Esophagus squamous epithelium (tissue), 5 donors: ENCODE measurements at places on chromosomes 1 and 21.

DNA sequence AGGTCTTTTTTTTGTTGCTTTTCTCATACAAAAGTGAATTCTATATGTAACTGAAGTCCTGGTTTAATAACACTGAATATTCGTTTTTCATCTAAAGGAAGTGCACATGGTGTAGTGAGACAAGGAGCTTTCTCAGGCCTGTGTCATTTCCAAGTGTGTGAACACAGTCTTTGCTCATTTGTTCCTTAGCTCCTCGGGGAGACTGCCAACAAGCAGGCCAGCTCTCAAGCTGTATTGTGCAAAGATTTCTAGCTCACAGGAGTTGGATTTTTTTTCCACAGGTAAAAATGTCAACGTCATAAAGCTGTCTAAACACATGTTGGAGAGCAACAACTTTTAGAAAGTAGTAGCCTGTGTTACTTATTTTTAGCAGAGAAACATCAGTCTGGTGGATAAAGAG is 87.8 kb upstream of the S1PR1 start:
- no peak for DNase-seq

DNA sequence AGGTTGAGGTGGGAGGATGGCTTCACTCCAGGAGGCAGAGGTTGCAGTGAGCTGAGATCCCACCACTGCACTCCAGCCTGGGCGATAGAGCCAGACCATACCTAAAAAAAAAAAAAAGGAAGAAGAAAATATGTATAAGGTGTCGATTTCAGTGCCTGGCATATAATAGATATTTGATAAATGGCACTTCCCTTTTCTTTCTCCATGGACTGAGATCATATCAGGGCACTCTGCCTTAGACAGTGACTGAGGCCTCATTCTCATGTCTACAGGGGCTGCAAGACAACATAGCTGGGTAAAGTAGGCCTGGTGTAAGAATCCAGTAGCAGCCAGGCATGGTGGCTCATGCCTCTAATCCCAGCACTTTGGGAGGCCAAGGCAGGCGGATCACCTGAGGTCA is 21.2 kb downstream of the PCAT6 start:
- no peak for DNase-seq

DNA sequence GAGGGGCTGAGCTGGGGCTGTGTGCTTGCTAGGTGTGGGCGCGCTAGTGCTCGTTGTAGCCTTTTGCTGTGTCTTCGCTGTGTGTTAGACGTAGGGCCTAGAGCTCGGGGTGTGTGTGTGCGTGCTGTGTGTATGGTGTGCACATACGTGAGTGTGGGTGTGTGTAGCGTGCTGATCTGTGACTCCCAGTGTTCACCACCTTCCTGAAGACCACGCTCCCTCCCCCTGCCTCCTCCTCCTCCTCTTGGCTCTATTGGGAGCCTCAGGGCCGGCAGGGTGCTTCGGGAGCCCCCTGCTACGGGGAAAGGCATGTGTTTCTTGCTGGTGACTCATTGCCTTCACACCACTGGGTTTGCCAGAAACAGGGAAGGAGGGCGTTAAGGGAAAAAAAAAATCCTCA is 9.4 kb upstream of the KCNC4 start:
- DNase-seq = no peak

- no peak for DNase-seq
Measured at GRCh38 chr1:92587445-92587844, 100.7 kb upstream of the GFI1 start.

GRCh38 chr1:53524428-53525375 is 65.5 kb downstream of the DMRTB1 start:
- no peak for DNase-seq

DNA sequence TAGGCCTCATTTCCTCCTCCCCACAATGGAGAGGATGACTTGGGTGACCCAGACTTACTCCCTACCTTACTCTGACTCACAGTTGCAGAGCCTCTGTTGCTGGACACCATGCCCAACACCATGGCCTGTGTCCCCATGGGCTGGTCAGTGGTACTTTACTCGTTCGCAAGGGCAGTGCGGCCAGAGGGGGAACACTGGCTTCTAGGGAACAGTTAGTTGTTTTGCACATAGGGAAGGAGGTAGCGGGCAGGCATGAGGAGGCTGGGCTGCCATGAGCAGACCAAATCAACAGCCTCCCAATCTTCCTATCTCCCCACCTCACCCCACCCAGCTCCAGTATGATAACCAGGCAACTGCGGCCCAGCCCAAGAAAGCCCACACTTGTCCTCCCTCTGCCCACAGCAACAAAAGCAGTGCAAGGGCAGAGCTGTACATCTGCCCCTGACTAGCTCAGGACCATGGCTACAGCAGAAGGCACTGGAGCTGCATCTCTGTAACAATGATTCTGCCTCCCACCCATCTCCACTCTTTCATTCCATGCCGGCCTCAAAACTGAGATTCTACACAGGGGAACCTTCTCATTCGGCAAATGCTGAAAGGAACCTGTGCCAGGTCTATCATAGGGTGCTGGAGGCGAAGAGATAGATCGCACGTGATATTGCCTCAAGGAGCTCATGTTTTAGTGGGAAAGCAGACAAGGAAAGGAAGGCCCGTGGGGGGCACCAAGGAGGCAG is 18.6 kb downstream of the TAL1 start:
- no peak for DNase-seq

DNA sequence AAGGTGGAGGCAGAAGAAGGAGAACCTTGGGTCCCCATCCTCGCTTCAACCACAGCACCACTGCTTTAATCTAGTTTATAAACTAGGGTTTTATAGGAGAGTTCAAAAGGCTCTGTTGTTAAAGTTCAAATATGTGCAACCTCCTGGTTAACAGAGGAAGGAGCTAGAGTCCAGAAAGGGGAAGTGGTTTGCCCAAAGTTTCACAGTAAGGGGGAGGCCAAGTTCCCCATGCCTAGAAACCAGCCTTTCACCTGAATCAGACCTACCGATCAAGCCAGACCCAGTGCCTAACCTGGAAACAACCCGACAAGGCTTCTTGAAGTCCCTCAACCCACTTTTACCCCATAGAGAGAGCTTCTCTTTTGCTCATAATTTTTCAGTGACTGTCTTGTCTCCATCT is 106.5 kb downstream of the PLPP3 start:
- DNase-seq = no peak

- no peak for DNase-seq
Measured at GRCh38 chr1:27416387-27417111, 24.1 kb downstream of the GPR3 start.

DNA sequence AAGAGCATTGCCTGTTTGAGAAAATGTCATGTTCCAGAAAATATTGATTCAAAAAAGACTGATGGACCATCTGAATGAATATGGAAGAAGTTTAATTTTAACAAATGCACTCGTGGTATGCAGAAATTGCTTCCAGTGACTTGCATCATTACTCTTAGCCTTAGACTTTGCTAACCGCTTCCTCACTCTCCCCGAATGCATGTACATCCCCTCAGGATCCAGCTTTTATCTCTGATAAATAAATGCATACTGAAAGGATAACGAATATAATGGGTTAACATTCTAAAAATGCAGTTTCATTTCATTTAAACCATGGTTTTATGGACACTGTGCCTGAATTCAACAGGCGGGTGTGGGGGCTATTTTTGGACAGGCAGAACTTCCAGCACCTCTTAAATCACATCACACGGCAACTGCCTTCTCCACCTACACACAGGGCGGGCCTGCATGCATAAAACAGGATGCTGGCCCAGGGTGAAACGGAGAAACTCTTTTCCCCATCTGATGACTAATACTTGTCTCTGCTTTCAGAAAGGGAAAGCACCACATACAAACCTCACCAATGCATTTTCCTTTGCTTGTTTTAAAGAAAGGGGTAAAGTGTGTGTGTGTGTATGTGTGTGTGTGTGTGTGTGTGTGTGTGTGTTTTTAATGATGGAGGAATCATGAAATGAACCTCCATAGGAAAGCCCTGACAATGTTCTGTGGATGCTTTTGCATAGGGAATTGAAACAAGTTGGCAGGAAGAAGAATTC is 48.7 kb downstream of the SPAG17 start:
- no peak for DNase-seq

DNA sequence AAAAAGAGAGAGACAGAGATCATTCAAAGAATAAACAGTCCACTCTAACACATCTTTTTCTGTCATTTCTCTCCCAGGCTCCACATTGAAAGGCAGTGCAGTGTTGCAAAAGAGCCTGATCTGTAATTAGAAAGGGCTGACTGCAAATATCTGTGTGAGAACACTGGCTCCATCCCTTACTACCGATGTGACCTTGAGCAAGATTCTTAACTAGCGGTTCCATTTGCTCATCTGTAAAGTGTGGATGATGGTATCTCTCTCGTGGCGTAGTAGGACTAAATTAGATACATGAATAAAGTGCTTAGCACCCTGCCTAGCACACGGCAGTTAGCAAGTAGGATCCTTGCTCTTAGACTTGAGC is 26.9 kb upstream of the SLC44A3 start:
- no peak for DNase-seq

DNA sequence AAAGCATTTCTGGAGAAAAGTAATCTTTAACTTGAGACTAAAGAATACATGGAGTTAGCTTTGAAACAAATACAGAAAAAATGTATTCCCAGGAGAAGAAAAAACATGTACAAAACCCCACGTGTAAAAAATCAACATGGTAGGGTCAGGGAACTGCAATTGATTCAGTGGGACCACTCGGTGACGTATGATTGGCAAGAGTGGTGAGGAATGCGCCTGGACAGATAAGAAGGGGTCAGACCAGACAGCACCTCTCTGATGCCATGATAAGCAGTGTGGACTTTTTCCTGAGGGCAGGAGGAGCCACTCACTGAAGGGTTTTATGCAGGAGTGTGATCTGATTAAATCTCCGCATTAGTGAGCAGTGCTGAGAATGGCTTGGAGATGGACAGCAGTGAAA is 142.5 kb downstream of the DAB1 start:
- DNase-seq = no peak
